ENCODE measurements at places on chromosomes 16 and 17. TPM values are rescaled to one million over a fixed set of nuclear protein-coding genes. Genes with fewer than 3 reads are reported as not detected.
A peak's percentile ranks its signal among the peaks of the same experiment; 100 is the strongest.

- DNase-seq: peak; percentile 84
Observed at GRCh38 chr17:42659079-42659931, at the start of gene TUBG2. Gene TUBG2 (plus strand): TSS chr17:42659284. CDS start chr17:42659504, 220 bp downstream.

GRCh38 chr16:3578610-3579551 lies 1.7 kb upstream of the NLRC3 start:
- no peak for DNase-seq

GRCh38 chr17:73552300-73553048 lies 91.8 kb downstream of the SDK2 start:
- DNase-seq: no peak

DNA sequence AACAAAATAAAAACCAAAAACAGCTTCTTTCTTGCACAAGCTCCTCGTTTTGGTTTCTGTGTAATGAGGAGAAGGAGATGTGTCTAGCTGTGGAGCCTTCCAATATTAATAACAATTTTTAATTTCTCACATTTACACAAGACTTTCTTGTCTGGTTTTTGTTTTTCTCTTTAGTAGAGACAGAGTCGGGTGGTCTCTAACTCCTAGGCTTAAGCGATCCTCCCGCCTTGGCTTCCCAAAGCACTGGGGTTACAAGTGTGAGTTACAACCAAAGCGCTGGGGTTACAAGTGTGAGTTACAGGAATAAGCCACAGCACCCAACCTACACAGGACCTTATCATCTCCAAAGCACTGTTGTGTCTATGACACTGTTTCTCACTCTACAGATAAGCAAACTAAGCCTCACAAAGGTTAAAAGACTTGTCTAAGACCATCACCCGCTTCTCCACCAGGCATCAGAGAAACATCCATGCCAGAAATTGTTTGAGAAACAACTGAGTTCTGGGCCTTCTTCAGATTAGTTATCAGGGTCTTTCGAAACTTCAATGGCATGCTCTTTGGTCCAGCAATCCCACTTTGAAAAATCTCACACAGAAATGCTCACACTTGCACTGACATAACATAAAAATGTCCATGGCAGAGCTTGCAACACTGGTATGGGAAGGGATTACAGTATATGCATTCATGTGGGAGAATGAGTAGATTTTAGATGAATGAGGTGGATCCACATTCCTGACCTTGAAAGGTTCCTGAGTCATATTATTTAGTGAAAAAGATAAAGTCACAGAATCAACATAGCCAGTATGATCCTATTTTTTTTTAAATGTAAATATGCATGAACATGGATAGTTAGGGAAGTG lies 3.9 kb downstream of the ABAT start:
- DNase-seq: no peak

- DNase-seq: no peak
Observed at GRCh38 chr16:88634141-88634993, 4.0 kb upstream of the IL17C start.

- DNase-seq: no peak
Observed at GRCh38 chr16:23580391-23580790, 15.7 kb downstream of the NDUFAB1 start.

GRCh38 chr16:88454523-88454947 lies 1.5 kb downstream of the ZFPM1 start:
- DNase-seq: no peak

GRCh38 chr17:65324611-65325342 lies 187.6 kb downstream of the RGS9 start:
- DNase-seq: no peak

DNA sequence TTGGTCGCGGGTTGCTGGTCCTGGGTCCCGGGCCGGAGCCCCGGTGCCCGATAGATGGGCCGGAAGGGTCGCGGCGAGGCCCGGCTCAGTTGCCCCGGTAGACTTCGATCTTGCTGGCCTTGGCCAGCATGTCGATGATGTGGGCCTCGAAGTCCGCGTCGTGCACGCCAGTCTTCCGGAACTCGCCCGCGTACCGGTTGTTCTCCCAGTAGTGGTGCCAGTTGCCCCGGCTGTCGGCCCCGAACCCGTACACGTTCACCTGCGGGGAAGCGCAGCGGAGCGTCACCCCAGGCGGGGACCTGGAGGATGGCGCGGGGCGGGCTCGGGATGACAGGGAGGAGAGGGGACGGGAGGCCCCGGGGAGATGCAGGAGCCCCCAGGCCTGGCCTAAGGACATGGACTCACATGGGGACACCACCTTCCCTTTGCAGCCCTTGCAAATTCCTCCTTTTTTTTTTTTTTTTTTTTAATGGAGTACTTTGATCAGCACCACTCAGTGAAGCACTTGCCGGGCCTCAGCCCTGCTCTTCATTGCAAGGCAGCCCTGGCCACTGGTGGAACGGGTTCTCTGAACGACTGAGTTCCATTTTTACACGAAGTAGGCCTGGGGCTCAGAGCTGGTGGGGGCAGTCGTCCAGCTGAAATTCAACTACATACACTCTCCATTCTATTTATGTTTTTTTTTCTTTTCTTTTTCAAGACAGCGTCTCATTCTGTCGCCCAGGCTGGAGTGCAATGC lies 35.1 kb downstream of the DDX19A start:
- DNase-seq: no peak

DNA sequence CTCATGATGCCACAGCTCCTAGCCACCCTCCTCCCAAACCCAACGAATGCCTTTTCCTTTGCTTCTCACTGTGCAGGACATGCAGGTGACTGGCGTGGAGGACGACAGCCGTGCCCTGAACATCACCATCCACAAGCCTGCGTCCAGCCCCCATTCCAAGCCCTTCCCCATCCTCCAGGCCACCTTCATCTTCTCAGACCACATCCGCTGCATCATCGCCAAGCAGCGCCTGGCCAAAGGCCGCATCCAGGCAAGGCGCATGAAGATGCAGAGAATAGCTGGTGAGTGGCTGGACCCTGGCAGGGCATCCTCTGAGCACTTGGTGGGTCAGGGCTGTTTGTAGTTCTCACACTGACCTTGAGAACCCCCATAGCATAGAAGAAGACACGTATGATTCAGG lies 132.3 kb downstream of the SOCS1 start:
- no peak for DNase-seq

GRCh38 chr16:1042866-1043265 lies 29.7 kb upstream of the SSTR5 start:
- no peak for DNase-seq

GRCh38 chr17:47232465-47232864 lies 21.2 kb upstream of the ITGB3 start:
- no peak for DNase-seq

- no peak for DNase-seq
Observed at GRCh38 chr17:67280279-67280678, 35.3 kb upstream of the HELZ start.

GRCh38 chr17:63989622-63990345 lies 8.4 kb upstream of the PRR29 start:
- no peak for DNase-seq

DNA sequence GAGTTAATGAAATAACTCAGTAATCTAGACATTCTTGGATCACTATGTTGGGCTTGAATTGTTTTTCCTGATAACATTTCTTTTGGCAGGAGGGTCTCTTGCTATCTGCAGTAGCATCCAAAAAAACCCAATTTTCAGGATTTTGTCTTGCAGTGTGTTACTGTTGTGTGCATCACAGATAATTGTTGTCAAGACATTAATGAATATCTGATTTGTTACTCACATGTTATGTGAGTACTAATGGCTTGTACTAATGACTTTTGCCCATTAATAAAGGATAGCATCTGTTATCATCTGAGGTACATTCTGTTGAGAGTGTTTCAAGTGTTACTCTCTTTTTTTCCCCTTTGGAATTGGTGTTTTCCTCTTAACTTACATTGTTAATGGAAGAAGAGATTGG lies 10.0 kb downstream of the PRKAR1A start:
- no peak for DNase-seq

GRCh38 chr16:74046524-74046923 lies 250.1 kb upstream of the PSMD7 start:
- DNase-seq: no peak

- no peak for DNase-seq
Observed at GRCh38 chr17:69555056-69555455, 140.6 kb downstream of the MAP2K6 start.

- no peak for DNase-seq
Observed at GRCh38 chr16:81699596-81699995, 79.5 kb upstream of the PLCG2 start.

GRCh38 chr17:77546772-77547241 lies 406.0 kb downstream of the SEC14L1 start:
- DNase-seq: no peak

DNA sequence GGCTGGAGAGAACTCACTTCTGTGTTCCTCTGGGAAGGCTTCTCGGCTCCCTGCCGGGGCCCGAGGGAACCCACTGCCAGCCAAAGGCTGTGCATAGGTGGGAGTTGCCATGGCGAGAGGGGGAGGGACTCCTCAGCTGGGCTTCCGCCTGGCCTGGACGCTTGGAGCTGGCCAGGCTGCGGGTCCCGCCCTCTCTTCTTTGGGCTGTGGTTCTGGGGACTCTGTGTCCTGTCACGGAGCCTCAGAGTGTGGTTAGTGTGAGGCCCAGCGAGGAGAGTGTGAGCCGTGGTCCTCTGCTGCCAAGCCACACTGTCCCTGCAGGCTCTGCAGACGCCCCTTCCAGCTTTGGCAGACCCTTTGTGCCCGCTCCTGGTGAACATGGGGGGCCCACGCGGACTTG lies 123.1 kb downstream of the OR1D5 start:
- no peak for DNase-seq

DNA sequence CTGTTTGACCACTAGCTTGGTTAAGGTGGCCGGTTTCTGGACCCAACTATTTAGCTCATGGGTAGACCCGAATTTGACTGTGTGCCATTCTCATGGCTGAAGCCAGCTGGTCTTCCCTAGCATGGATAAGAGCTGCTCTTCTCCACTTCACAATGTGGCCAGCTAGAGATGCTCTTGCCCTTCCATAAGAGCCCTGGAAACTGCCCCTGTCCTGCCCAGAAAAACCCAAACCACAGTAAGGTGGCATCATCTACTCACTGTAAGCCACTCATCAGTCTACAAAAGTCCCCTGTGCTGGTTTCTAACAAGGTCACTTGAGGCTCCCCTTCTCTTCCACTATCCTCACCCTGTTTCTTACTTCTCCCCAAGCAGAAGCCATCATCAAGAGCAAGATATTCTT lies 165.1 kb downstream of the HS3ST2 start:
- no peak for DNase-seq

GRCh38 chr16:82651921-82652601 lies 25.3 kb downstream of the CDH13 start:
- DNase-seq: no peak

Gene CD300LB
- total RNA-seq: not detected

Gene KCNJ18
- not detected for total RNA-seq

Gene MPP3
- total RNA-seq: 27.1 TPM

Gene PPM1E
- 55.1 TPM for total RNA-seq

Gene ADAM11
- 19.0 TPM for total RNA-seq

Gene SDK2
- 6.9 TPM for total RNA-seq

Gene NPW
- total RNA-seq: not detected

Gene CCL14
- total RNA-seq: not detected

Gene SPATA22
- 0.78 TPM for total RNA-seq

Gene MFAP4
- 0.47 TPM for total RNA-seq

Gene KRT33B
- not detected for total RNA-seq

Gene KRTAP4-4
- not detected for total RNA-seq

Gene C17orf100
- total RNA-seq: 2.3 TPM

Gene KRTAP1-5
- total RNA-seq: not detected

Data from occipital lobe (tissue), 3 donors.